HS-27A (cell line): ENCODE measurements at places on chromosomes 3 and 15.

DNA sequence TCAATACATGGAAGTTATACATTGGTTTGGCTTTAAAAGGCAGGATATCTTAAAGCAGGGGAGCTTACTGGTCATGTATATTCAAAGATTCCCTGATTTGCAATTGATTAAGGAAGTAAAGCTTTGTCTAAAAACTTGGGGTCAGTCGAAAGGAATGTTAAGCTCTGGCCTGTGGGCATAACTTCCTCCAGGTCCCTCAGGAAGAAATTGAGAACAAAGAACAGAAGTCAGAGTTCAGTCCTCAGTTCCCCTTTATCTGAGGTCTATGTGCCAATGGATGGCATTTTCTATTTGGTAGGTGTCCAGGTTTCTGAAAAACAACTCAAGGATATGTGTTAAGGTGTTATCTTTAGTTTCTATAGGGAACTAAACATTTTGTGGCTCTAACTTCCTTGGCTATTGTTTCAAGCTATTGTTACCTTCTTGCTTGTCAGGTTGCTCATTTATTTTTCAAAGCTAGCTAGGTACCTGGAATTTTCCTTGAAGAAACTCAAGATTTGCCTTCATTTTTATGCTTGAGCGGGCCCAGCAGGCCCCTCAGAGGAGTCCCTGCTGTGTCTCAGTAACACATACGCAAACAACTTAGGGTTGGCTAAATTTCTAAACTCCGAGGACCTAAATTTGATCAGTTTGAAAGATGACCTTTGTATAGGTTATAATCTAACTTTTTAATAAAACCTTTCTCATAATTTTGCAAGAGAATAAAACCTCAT is 135.0 kb upstream of the UBE2E2 start:
- DNase-seq = no peak

- no peak for DNase-seq
Measured at GRCh38 chr15:88649753-88650551, 11.1 kb downstream of the ISG20 start.

DNA sequence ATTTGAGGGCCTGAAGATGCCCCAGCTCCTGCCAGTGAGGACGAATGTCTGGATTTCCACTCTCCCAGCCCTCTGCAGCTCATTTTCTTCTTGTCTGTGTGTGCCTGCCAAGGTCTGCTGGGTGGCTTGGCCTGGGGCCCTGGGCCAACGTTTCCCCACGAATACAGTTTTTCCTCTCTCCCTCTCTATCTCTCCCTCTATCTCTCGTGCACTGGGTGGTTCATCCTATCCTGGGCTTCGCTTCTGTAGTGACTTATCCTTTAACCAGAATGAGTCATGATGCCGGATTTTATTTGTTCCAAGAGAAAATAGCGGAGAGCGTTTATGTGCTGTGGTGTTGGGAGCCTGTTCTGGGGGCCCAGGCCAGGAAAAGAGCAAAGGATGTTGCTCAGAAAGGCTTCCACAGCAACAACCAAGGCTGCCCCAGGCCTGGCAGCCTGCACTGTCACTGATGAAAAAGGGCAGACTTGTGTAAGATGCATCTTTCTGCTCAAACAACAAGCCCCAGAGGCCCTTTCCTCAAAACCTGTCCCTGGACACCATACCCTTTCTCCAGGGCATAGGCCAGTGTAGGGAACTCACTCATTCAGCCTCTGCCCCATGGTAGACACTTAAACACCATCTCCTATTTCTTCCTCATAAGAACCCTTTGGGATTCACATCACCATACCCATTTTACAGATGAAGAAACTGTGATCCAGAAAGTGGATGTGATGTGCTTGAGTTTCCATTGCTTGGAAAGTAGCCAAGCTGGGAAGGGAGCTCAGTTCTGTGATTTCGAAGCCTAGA is 47.3 kb downstream of the ITGA11 start:
- DNase-seq = peak; percentile 86

DNA sequence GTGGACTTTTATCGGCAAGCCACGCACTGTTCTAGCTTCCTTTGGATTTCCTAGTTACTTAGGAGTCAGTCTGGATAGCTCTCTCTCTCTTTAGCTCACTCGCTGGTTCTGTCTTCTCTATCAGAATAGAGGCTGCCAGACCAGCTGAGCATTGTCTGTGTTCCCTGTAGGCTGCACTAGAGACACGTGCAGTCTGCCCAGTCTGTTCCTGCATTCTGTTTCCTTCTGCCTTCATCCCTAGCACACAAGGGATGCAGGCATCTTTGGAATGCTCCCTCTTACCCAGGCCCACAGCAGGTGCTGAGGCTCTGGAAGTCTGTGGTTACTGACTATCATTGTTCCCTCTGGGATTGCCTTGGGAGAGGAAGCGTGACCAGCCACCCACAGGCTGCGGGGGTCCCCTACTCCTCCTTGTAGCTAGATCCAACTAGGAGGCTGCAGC is 322.8 kb downstream of the ZNF621 start:
- DNase-seq = peak; percentile 5

- peak; percentile 71 for DNase-seq
Measured at GRCh38 chr3:120093119-120093910, 932 bp downstream of the GSK3B start.

DNA sequence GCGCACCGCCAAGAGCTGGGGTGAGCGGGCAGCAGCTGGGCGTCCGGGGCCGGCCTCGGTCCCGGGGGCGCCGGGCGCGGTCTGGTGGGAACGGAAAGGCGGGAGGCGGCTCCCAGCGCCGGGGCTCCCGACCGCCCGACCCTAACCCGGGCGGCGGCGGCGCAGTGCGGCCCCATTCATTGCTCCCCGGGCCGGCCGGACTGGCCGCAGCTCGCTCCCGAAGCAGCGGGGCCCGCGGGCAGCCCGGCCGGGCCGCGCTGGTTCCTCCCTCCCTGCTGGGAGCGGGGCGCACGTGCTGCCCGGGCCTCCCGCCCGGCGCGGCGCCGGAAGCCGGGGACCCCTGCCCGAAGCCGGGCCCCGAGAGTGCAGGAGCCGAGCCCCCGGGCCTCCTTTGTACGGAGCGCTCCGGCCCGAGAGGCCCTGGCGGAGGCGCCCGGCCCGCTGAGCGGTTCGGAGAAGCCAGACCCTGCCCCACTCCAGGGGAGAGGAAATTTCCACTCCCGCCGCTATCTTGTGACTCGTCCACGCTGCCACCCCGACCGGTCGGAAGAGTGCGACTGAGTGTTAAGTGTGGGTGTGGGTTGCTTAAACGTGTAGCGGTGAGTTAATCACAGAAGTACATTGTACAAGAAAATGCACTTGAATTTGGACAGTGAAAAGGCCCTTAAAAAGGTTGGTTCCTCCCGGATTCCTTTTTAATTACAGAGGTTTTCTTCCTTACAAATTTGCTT is 613 bp downstream of the ATP1B3 start:
- no peak for DNase-seq

DNA sequence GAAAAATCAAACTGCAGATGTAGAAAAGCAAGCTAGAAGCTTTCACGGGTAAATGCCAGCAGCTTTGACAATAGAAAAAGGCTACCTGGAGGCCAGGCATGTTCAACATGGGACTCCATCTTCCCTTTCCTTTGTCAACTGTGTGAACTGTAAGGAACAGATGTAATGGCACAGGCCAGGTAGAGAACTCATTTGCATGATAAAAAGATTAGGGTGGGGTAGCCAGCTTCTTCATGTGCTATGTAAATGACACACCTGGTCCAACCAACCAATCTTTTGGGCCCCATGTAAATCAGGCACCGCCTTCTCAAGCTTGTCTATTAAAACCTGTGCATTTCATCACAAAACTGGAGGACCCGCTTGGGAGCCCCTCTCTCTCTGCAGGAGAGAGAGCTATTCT is 686.5 kb upstream of the GOLIM4 start:
- DNase-seq = no peak

- DNase-seq = no peak
Measured at GRCh38 chr3:40192628-40193027, 116.9 kb upstream of the EIF1B start.

DNA sequence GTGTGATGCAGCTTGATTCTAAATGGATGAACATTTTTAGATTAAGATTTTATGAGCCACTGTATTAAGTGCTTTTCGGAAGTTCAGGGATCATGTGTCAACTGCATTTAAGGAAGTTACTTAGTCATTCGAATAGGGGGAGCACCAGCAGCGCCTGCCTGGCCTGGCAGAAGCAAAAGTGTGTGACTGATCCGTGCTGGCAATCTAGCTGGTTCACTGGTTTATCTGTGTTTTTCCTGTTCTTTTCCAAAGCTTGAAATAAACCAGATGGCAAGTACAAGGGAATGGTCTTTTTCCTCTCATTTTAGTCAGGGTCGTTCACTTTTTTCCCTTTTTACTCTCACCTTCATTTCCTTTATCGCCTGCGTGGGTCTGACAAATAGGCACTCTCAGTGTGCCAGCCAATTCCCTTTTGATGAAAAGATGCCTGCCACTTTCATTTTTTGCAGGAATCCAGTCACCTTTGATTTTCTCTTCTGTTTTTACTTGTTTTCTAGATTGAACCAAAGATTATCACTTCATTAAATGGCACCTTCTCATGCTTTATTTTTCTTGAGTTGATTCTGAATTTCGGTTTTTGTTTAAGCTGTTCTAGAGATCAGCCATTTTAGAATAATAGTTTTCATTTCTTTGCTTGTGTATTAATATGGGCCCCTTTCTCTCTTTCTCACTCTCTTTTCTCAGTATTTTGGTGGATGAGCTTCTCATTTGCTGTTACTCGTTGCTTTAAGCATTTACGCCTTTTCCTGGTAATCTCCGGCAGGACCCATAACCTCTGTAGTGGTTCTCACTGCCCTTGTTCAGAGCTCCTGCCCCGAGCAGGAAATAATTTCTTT is 2.8 kb downstream of the ABHD2 start:
- peak; percentile 57 for DNase-seq

DNA sequence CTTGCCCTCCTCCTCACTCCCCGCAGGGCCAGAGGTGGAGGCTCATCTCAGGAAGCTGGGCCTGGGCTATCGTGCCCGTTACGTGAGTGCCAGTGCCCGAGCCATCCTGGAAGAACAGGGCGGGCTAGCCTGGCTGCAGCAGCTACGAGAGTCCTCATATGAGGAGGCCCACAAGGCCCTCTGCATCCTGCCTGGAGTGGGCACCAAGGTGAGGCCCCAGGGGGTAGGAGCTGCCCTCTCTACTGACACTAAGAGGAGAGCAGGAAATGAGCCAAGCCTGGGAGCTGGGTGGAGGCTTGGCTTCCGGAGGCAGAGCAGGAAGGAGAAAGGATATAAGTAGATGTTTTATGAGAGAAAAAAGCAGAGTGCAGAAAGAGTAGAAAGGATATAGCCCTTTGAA is 4.9 kb downstream of the OGG1 start:
- DNase-seq = no peak

DNA sequence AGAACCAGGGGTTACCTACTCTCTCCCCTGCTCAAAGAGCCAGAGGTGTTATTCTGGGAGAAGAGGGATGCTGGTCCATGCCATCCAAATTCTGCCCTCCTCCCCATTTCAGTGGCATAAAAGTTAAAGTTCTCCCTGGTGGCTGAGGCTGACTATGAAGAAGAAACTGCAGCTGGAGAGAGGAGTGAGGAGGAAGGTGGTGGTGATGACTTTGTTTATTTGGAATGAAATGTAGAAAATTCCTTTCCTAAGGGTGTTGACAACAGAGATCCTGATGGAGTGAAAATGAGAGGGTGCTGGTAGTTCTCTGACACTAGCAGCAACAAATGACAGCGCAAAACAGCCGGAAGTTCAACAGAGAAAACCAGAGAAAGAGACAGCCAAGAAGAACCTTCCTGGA is 100.4 kb downstream of the PCCB start:
- no peak for DNase-seq

DNA sequence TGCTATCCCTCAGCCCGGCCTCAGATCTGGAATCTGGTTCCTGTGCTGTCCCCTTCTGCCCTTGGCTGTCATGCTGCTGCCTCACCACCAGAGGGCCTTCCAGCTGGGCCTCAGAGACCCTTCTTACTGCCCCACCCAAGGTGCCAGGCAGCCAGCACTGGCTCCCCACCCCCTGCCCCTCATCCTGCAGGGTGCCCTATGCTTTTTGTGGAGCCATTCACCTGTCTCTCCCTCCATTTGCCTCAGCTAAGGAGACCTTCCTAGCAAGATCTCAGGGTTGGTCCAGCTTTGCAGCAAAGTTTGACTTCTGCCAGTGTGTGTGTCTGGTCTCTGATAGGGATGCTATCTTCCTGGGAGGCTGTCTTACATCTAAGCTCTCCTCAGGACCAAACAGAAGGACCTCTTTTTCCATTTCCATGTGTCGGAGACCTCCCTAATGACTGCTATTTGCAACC is 1.9 kb upstream of the VWA5B2 start:
- no peak for DNase-seq
